Left renal cortex interstitium (tissue), 4 donors: ENCODE measurements at places on chromosomes 16 and 17. TPM values are rescaled to one million over a fixed set of nuclear protein-coding genes. Genes with fewer than 3 reads are reported as not detected.

GRCh38 chr17:76716146-76716838 lies 5.5 kb upstream of the MXRA7 start:
- no peak for DNase-seq

DNA sequence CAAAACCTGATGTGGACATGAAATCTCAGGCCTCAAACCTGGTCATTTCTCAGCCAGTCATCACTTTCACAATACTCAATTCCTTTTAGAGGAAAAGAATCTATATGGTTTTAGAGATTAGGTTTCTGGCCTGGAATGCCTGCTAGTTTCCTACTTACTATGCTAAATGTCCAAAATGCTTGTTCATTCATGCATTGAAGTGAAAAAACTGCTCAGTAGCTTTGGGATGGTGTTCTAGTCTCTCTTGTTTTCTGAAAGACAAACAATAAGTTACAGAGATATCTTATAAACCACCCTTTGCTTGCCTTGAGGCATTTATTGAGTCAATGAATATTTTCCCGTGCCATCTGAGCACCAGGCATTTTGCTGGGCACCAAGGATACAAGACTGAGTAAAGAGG lies 1146.5 kb upstream of the GOT2 start:
- no peak for DNase-seq

DNA sequence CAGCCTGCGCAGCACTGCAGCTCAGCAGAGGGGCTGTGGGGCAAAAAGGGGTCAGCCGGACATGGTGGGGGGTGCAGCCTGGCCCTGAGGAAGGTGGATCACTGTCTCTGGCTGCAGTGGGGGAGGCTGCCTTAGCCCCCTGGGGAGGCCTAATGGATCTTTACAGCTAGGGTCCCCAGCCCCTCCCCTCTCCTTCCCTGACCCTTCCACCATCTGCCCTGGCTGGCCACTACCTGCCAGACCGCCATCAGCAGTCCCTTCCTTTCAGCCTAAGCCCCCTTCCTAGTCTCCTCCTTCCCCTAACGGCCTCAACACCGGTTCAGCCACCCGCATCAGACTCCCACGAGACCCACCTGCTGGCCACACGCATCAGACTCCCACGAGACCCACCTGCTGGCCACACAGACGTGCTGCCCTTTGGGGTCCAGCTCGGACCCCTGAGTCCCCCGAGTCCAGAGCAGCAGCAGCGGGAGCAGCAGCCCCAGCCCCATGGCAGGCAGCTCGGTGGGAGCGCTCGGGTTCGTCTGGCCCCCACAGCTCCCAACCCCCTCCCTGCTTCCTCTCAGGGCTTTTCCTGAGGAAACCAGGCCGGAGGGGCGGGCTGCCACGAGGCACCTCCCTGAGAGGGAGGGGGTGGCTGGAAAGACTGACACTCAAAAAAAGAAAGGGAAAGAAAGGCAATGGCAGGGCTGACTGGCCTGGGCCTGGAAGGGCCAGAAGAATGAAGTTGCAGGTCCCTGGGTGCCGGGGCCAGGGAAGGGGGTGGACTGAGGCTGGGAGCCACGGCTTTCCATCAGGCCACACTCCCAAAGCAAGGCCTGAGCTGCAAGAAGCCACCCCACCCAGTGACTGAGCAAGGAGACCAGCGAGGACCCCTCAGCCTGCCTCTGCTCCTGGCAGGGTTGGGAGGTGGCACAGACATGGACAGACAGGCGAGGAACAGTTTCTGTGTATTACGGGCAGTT lies at the start of gene SCARF1:
Gene SCARF1 (minus strand): TSS at position 526 of the 965 bp plus-strand sequence. CDS start 35 bp downstream, at position 491.
- DNase-seq: no peak

- no peak for DNase-seq
Measured at GRCh38 chr16:88303890-88304819, 78.6 kb upstream of the ZNF469 start.

DNA sequence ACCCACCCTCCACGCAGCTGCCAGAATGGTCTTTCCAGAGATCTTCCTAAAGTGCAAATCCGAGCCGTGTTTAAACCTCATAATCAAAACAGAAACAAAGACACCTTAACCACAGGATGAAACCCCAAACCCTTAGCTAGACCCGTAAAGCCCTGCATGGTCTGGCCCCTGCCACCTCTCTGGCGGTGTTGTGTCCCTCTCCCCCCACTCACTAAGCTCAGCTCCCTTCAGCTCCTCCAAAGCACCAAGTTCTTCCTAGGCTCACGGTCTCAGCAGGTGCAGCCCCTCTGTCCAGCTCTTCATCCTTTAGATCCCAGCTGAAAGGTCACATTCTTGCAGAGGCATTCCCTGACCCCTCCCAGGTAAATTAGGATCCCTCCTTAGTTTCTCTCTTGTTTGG lies 4.4 kb upstream of the NXPH3 start:
- DNase-seq: no peak

GRCh38 chr17:30229012-30229411 lies 6.5 kb downstream of the SLC6A4 start:
- no peak for DNase-seq

GRCh38 chr16:81602256-81602776 lies 157.7 kb downstream of the CMIP start:
- no peak for DNase-seq

- no peak for DNase-seq
Measured at GRCh38 chr16:66551348-66551759, 1.0 kb upstream of the CKLF start.

- no peak for DNase-seq
Measured at GRCh38 chr17:9020824-9021157, 519 bp upstream of the NTN1 start.

DNA sequence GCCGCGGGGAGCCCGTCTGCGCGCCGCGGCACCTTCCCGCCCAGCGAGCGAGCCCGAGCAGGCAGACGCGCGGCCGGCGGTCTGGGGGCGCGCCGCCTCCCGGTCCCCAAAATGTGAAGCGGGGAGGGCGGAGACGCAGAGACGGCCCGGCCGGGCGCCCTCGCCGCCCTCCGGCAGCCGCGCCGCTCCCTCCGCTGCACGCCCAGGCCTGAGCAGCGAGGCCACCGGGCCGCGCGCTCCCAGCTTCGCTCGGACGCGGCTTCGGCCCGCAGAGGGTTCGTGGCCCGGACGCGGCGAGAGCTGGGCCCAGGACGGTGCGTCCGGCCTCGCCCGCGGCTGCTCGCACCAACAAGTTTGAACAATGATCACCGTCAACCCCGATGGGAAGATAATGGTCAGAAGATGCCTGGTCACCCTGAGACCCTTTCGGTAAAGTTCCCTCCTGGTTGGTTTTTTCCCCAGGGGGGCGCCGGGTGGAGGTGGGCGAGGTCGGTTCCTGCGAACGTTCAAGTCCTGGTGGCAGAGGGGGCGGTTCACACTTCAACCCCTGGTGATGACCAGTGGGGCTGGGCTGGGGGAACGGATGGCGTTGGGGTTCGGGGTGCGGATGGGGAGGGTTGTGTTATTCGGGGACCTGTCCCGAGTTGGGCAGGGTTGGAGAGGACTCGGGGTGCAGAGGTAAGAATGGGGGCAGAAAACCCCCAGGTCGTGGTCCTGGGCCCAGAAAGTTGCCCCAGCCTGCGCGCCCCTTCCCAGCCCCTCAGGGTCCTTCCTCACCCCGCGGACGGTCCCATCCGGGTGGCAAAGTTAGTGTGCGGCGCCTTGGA lies 678 bp downstream of the MGAT5B start:
- DNase-seq: no peak

DNA sequence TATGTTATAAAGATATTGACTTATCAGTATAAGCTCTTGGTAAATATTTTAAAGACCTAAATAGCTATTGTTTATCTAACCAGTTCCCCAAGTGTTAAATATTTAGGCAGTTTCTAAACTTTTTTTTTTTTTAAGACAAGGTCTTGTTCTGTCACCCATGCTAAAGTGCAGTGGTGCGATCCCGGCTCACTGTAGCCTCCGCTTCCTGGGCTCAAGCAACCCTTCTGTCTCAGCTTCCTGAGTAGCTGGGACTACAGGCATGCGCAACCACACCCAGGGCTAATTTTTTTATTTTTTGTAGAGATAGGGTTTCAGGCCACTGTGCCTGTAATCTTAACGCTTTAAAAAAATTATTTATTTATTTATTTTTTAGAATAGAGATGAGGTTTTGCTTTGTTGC lies 43.5 kb downstream of the SNX29 start:
- DNase-seq: no peak

AANAT gene
- polyA plus RNA-seq: 0.39 TPM

CDH13 gene
- 16.6 TPM for polyA plus RNA-seq

SLC35G6 gene
- polyA plus RNA-seq: not detected

ABCC11 gene
- polyA plus RNA-seq: 0.37 TPM

CDR2 gene
- polyA plus RNA-seq: 32.1 TPM
